Left ventricle myocardium inferior (tissue), 1 donor: ENCODE measurements at places on chromosomes 1 and 21. TPM values are rescaled to one million over a fixed set of nuclear protein-coding genes. Genes with fewer than 3 reads are reported as not detected.

GRCh38 chr1:96498744-96499340 is 222.7 kb upstream of the PTBP2 start:
- DNase-seq: no peak

UBE2U gene
- total RNA-seq: 0.85 TPM

CRNN gene
- total RNA-seq: not detected

GRCh38 chr1:177165069-177165439 is 542 bp upstream of the ASTN1 start:
- no peak for DNase-seq

HP1BP3 gene
- 118 TPM for total RNA-seq

DNA sequence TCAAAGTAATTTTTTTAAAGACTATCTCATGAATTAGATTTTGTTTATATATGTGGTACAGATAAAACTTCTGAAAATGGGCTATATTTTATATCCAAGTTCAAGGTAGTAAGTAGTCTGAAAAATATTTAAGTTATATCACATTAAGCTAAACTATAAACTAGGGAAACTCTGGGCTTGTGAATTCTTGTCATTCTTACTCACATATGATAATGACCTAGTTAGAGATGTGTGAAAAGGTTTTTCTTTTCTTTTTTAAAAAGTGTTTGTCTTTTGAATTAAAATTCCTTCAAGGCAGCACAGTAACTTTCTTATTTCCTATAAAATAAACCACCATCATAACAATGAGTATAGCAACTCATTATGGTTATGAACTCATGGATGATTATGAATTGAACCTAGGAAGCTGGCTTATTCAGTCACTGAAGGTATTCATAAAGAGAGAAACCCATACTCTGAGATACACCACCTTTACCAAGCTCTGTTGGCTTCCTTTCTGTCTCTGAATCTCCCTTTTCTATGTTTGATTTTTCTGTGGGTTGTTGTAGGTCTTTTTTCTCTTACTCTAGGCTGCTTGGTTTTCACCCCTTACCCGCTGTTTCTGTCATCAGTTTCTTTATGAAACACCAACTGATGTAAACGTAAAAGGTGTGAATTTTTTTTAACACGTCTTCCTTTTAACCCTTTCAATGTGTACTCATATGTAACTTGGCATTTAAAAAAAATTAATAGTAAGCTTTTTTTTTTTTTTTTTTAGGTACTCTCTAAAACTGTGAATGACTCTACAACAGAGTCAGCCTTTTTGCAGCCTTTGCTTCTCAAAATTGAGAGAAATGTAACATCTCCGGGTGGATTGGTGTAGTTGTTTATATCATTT is 25.2 kb downstream of the IL12RB2 start:
- no peak for DNase-seq

GRCh38 chr1:163085041-163085903 is 16.1 kb downstream of the RGS4 start:
- DNase-seq: no peak

DNM3 gene
- total RNA-seq: 1.2 TPM

DNA sequence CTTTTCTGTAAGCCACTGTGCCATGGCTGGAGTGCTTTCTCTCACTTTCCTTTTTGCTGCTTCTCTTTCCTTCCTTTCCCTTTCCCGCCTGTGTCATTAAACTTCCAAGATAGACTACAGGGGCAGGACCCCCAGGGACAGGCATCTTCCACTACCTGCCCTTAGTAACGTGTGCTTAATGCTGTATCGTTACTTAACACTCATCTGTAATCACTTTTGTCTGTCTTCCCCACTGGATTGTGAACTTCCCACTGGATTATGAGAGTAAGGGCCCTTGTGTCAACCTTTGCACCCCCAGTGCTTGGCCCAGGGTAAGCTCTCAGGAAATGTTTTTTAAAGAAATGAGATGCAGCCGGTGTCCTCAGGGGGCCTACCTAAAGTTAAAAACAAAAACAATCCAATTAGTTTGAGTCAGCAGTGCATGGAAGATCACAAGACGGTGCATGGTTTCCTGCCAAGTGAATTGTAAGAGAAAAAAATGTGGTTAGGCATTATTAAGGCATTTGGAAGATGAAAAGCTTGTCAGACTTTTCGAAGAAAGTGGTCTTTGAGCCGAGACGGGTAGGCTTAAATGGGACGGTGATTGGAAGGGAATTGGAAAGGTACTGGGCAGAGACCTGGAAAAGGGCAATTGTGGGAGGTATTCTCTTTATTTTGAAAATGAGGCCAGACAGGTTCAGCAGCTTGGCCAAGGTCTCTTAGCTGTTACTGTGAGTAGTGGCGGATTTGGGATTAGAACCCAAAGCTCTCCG is 958 bp downstream of the LYPLAL1 start:
- DNase-seq: no peak

- no peak for DNase-seq
These were observed 101.2 kb downstream of the AKT3 start for GRCh38 chr1:243748706-243749283.

DNA sequence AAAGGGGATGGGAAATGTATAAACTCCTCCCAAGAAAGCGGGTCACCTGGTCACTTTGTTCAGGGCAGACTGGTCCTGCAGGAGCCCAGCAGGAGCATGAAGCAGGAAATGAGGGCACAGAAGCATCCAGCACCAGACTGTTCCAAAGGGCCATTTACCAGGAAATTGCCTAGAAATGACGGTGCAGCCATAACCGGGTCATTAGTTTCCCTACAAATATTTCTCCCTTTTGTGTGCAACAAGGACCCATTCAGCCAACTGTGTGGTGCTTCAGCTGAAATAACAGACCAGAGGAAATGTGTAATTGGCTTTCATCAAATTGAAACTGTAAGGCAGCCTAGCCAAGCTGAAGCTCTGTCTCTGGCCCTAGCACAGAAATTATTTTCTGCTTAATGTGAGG is 7.6 kb upstream of the CTTNBP2NL start:
- DNase-seq: no peak

IGSF3 gene
- 19.9 TPM for total RNA-seq

LYPD8 gene
- total RNA-seq: not detected
